ENCODE measurements at places on chromosomes 1 and 21.
A peak's percentile ranks its signal among the peaks of the same experiment; 100 is the strongest.

DNA sequence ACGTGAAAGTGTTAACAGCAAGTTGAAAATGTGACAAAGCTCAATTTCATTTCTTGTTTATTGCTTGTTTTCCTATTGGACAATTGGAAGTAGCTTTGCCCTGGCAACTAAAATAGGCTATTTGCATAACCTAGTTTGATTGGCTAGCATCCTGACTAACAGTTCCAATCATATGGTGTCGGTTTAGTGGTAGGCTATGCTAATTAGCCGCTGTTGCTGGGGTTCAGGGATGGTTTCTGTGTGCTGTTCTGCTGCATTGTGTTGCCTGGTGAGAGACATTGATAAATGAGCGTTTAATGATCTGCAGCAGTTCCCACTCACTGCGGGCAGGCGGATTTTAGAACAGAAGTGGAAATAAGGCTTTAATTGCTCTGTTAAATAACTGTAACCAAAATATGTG, 68.5 kb downstream of the DYRK1A start:
- DNase-seq, result peak; percentile 62

DNA sequence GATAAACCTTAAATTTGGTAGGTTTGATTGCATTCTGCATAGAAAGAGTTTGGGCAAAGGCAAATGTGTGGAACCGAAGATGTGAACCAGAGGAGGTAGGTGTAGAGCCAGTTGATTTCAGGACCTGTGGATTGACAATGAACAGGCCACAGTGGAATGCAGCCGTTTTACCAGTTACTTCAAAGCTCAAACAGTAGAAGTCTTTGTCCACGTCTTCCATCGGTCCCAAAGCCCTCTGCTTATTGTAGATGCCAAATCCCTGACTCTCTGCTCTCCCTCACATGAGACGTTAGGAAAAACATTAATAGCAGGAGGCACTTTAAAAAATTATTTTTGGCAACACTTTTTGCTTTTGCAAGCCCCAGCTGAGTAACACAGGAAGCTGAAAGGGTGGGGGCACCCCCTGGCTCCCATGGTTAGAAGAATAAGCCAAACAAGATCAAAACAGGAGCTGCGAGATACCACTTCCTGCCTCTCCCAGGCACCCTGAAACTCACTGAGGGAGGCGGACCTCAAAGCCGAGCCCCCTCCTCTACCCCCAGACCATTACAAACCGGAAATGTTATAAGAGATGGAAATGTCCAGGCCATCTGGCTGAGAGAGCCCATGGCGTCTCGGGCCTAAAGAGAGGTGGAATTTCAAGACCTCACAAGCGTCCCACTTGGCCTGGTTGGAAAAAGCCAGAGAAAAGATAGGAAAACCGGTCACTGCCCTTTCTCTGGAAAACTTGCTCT, 13.5 kb downstream of the TRAF3IP3 start:
- peak; percentile 60 for DNase-seq

DNA sequence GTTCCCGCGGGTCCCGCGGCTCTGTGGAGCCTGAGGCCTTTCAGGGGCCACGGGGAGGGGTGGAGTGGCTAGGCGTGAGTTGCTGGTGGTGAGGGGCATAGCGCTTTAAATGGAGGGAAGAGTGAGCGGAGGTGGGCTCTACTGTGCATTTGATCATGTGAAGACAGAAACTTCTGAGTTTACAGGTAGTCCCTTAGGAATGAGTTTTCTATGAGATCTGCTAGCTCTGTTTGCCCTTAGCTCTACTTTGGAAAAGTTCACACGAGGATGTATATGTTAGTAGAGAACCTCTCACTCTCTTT, 593 bp downstream of the ST6GALNAC3 start:
- no peak for DNase-seq

- no peak for DNase-seq
These were observed 90.4 kb downstream of the GLIS1 start for GRCh38 chr1:53648516-53648915.

GRCh38 chr1:87265786-87266185, 62.9 kb upstream of the LMO4 start:
- no peak for DNase-seq

DNA sequence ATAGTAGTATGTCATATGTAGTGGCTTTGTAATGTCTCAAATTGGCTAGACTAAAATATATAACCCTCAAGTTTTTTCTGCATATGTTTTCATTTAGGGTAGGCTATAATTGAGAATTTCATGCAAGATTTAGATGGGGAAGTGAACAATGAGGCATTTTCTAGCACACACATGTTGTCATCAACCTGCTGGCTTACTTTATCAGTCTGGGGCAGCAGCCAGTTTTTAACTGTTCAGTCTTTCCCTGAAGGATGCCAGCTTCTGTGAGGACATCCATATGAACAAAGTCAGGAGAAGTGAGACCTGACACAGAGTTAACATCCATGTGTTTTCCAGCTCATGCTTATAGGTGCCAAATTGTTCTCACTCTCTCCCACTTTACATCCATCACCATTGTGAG, 74.7 kb upstream of the OLFM3 start:
- DNase-seq, result no peak

- no peak for DNase-seq
These were observed 99.0 kb upstream of the RUNX3 start for GRCh38 chr1:25028907-25029599.

DNA sequence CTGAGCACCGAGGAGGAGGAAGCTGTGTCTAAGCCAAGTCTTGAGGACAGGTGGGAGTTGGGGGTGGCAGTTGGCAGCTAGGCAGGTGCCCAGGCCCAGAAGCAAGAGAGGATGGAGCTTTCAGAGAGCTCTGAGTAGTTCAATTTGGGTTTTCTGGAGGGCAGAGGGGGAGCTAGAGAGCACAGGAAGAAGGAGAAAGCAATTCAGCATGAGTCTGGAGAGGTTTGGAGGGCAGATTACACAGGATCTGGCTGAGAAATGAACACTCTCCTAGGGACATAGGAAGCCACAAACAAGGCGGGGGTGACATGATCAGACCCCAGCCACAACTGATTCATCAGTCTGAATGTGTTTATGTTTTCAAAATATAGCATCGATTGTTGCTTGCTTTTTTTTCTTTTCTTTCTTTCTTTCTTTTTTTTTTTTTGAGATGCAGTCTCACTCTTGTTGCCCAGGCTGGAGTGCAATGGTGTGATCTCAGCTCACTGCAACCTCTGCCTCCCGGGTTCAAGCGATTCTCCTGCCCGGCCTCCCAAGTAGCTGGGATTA, 23.8 kb downstream of the PTPRF start:
- DNase-seq, result peak; percentile 28

GRCh38 chr21:20998886-20999285, 677 bp downstream of the NCAM2 start:
- no peak for DNase-seq

GRCh38 chr21:41611966-41612606, 104.1 kb upstream of the TMPRSS2 start:
- DNase-seq, result no peak

DNA sequence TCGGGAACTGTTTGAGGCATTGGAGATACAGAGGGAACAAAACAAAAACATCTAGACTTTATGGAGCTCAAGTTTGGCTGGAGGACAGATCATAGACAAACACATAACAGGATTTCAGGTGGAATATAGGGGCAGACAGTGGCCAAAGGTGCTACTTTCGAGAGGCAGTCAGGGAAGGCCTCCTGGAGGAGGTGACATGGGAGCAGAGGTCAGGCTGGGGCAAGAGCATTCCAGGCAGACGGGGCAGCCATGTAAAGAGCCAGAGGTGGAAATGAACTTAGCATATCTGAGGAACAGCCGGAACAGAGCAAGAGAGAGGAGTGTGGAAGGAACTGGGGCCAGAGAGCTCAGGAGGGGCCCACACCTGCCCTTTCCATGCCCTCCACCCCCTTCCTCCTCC, 122.3 kb downstream of the DMRTB1 start:
- DNase-seq, result no peak

GRCh38 chr21:46062471-46063211, 35.3 kb upstream of the COL6A2 start:
- no peak for DNase-seq

GRCh38 chr1:31667065-31667785, 22.5 kb upstream of the PEF1 start:
- no peak for DNase-seq

- no peak for DNase-seq
These were observed 51.9 kb downstream of the LRRN2 start for GRCh38 chr1:204633665-204634064.

DNA sequence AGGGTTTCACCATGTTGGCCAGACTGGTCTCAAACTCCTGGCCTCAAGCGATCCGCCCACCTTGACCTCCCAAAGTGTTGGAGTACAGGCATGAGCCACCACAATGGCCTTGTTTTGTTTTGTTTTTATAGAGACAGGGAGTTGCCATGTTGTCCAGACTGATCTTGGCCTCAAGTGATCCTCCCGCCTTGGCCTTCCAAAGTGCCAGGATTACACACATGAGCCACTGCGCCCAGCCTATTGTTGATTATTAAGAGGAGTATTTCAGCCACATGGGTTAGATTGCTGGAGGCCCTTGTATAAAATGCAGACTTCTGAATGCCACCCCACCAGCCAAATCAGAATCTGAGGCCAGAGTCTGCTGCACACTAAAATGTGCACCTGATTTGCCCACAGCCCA, 57.2 kb upstream of the ANGPTL1 start:
- no peak for DNase-seq

GRCh38 chr1:21852282-21853130, 40.4 kb downstream of the LDLRAD2 start:
- DNase-seq, result no peak

GRCh38 chr1:229293528-229294204, 22.8 kb downstream of the RAB4A start:
- DNase-seq, result no peak

- DNase-seq, result no peak
These were observed 8.3 kb upstream of the MPZL1 start for GRCh38 chr1:167713330-167714081.

GRCh38 chr1:246800356-246800755, 76.1 kb downstream of the SCCPDH start:
- no peak for DNase-seq

GRCh38 chr1:9246841-9247785, 12.5 kb downstream of the H6PD start:
- no peak for DNase-seq

- DNase-seq, result no peak
These were observed 282.8 kb upstream of the PKN2 start for GRCh38 chr1:88401313-88401712.

- no peak for DNase-seq
These were observed 421.3 kb downstream of the NPHP4 start for GRCh38 chr1:5570931-5571330.

GRCh38 chr1:24481101-24481500, 21.5 kb upstream of the RCAN3 start:
- DNase-seq, result no peak

DNA sequence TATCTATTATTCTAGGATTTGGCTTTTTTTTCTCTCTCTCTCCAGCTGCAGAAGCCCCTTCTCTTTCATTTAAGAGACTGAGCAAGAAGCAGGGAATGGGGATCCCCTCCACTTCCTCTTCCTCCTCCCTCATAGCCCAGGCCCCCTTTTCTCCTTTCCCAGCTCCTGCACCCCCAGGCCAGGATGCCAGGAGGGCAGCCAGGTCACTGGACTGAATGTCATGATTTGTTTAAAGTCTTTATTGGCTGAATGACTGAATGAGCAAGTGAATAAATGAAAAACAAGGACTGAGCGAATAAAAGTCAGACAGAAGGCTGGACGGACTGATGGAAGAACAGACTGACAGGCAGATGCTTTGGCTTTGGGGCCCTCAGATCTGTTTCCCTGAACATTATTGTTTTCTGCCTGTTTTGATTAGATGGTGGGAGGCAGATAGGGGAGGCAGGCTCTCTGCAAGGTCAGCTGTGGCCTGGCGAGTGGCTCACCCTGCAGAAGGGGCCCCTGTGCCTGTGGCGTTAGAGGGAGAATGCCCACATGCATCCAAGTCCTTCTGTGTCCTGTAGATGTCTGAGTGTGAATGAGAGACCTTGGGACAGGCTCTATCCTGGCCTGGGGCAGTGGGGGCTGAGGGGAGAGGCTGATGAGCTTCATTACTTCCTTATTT, 20.3 kb upstream of the ADGRB2 start:
- DNase-seq, result no peak

GRCh38 chr1:231404318-231404717, 17.8 kb downstream of the EGLN1 start:
- DNase-seq, result no peak

DNA sequence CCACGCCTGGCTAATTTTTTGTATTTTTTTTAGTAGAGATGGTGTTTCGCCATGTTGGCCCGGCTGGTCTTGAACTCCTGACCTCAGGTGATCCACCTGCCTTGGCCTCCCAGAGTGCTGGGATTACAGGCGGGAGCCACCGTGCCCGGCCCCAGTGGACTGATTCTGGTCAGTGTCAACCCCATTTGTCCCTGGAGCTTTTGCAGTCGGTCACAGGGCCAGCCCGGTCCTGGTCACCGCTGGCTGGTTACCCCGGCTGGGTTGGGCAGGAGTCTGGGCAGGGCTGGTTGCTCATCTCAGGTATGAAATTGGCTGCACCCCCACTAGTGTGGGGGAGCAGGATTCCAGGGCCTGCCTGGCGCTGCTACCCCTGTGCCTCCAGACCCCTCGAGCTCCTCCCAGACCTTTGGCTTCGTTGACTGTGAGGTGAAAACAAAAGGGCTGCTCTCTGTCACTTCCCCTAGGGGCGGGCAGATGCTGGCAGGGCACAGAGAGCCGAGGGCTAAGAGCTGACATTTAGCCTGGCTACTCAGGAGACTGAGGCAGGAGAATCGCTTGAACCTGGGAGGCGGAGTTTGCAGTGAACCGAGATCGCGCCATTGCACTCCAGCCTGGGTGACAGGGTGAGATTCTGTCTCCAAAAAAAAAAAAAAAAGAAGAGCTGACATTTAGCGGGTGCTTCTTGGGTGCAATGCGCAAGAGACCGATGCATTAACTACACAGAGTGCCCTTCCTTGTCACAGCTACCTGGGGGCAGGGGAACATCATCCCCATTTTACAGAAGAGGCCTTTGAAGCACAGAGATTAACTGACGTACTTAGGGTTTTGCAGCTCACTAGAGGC, 10.6 kb downstream of the TNFRSF1B start:
- no peak for DNase-seq

GRCh38 chr1:9604836-9605235, 16.1 kb downstream of the TMEM201 start:
- DNase-seq, result no peak

- DNase-seq, result no peak
These were observed 121.2 kb upstream of the SLC44A3 start for GRCh38 chr1:94698759-94699502.

DNA sequence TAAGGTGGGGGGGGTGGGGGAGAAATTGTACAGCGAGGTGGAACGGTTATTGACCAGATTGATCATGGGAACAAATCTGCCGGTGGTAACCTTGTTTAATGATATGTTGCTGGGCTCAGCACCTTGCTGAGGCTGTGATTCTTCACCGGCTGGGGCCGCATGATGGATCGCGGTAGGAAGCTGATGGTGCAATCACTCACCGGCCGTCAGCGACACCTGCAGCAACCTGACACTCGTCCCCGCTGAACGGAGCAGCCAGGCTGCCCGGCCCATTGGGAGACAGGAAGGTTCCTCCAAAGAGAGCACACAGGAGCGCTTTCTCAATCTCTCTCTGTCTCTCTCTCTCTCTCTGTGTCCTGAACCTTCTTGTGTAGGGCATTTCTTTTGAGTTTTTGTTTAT, 128.5 kb upstream of the RRP15 start:
- DNase-seq, result no peak

GRCh38 chr1:7048395-7048794, 263.1 kb downstream of the CAMTA1 start:
- no peak for DNase-seq

- DNase-seq, result no peak
These were observed 692.9 kb downstream of the USP25 start for GRCh38 chr21:16422702-16423101.

GRCh38 chr21:22754746-22755145, 1756.5 kb downstream of the NCAM2 start:
- no peak for DNase-seq

Measured in HTR-8/SVneo (cell line).